ENCODE measurements at places on chromosomes 16 and 17. TPM values are rescaled to one million over a fixed set of nuclear protein-coding genes. Genes with fewer than 3 reads are reported as not detected.

The RNF43 gene
- not detected for total RNA-seq

The NTN3 gene
- 0.37 TPM for total RNA-seq

The ZNF232 gene
- total RNA-seq: 20.4 TPM

The TEX14 gene
- 1.2 TPM for total RNA-seq

The LAT gene
- total RNA-seq: 1.2 TPM

The TNFRSF17 gene
- 0.11 TPM for total RNA-seq

The ACSF2 gene
- 18.0 TPM for total RNA-seq

The PAM16 gene
- 132 TPM for total RNA-seq

The ETV4 gene
- 158 TPM for total RNA-seq

The VMO1 gene
- not detected for total RNA-seq

The TBC1D3C gene
- total RNA-seq: not detected

The TADA2A gene
- total RNA-seq: 26.4 TPM

The RCVRN gene
- total RNA-seq: 1.2 TPM

The TEX19 gene
- total RNA-seq: 0.98 TPM

The PPY gene
- total RNA-seq: not detected

The CYGB gene
- not detected for total RNA-seq

The SYNGR2 gene
- total RNA-seq: 40.9 TPM

The SLC6A4 gene
- total RNA-seq: not detected

The ITGA2B gene
- total RNA-seq: 0.05 TPM
